ENCODE measurements at places on chromosomes 12 and 14.

- DNase-seq: peak; percentile 65
These were observed 21.2 kb upstream of the RNASE4 start for GRCh38 chr14:20662968-20663732.

GRCh38 chr12:88947486-88948043, 367.3 kb upstream of the KITLG start:
- no peak for DNase-seq

DNA sequence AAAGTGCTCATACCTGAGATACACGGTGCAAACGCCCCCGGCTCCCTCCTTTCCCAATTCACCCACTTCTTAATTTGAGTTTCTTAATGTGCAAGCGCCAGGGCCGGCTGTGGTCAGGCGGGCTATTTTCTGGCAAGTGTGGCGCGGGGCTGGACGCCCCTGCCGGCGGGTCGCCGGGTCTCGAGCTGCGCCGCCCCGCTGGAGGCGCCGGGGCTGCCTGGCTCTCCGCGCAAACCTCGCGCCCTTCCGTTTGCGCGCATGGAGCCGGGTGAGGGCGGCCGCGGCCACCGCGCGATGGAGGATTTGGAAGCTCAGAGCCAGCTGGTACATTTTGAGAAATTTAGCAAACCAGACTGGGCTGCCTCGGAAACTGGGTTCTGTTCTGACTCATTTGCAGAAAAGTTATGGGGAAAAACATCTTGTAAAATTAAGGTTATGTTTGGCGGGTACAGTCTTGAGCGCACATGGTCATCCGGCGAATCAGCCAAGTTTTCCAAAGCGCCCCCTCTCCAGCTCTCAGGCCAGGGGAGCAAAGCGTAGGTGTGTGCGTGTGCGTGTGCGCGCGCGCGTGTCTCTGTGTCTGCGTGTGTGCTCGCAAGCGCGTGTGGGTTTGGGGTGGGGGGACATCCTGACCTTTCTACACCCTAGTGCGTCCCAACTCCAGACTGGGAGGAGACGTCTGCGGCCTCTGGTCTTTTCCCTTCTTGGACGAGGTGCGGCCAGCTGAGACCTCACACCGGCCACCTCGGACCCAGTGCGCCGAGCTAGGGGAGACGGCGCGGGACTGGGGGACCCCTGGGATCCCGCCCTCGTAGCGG, 6.5 kb upstream of the OTX2 start:
- DNase-seq: no peak

GRCh38 chr14:104968153-104968527, 10.0 kb downstream of the AHNAK2 start:
- DNase-seq: no peak

- no peak for DNase-seq
These were observed 156.3 kb downstream of the NTF3 start for GRCh38 chr12:5588176-5588575.

GRCh38 chr12:19121449-19122018, 8.0 kb upstream of the PLEKHA5 start:
- no peak for DNase-seq

Data from T follicular helper cell (primary cell).